Adipose tissue (tissue), 3 donors: ENCODE measurements at places on chromosomes 2 and 18. TPM values are rescaled to one million over a fixed set of nuclear protein-coding genes. Genes with fewer than 3 reads are reported as not detected.

Gene DDX18
- polyA plus RNA-seq = 20.0 TPM

Gene SULT1C2
- polyA plus RNA-seq = 3.0 TPM

Gene CLEC4F
- 0.27 TPM for polyA plus RNA-seq

Gene MARCHF4
- polyA plus RNA-seq = 0.25 TPM

Gene UGT1A5
- not detected for polyA plus RNA-seq

Gene NCKAP1
- 56.8 TPM for polyA plus RNA-seq
